K562 (cell line): ENCODE measurements at places on chromosomes 5 and 9.
A peak's percentile ranks its signal among the peaks of the same experiment; 100 is the strongest.

DNA sequence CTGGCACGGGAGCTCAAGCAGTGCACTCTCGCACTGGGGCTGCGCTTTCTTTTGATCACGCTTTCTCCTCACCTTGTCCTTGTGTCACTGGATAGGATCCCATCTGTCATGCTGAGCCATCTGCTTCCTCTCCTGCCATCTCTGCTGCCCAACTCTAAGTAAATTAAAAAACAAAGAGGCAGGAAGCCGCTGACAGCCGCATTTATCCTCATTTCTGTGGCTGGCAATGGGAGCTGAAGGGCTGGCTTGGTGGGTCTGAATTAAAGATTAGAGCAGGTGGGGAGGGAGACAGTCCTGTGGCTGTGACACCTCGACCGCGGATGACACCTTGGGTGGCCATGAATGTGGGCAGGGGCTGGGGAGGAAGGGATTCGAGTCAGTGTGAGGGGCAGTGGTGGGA lies 159.2 kb upstream of the ALDH1B1 start:
- DNase-seq, result no peak

- DNase-seq, result no peak
These were observed 58.8 kb downstream of the FOCAD start for GRCh38 chr9:20742833-20743232.

- DNase-seq, result no peak
These were observed 532.3 kb upstream of the ZNF608 start for GRCh38 chr5:125278711-125279110.

GRCh38 chr5:129912601-129913255 lies 8.5 kb downstream of the CHSY3 start:
- no peak for DNase-seq

DNA sequence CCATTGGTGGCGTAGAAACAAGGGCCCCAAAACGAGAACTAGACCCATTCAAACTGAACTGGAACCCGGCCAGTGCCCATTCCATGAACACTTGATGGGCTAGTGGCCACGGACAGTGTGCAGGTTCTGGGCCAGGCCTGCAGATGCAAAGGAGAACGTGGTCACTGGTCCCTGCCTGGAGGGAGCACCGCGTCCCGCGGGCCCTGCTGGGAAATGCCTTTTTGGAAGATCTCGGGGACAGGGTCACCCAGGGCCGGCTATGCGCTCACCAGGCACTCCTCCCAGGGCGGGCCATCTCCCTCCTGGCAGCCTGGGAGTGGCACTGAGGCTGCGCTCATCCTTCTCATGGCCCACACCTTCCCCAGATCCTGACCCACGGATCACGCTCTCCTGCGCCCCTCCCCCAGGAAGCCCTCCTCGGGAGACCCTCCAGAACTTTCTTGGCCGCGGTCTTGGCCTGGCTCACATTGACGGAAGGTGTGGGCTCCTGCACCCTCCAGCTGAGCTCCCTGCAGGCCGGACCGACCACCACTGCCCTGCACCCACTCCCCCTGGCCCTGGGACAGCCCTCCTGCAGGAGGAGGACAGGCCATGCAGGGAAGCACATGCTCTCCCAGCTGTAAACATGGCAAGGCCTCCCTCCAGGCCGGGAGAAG lies 2.8 kb upstream of the DIPK1B start:
- DNase-seq, result no peak

GRCh38 chr5:74864823-74865222 lies 1.4 kb downstream of the FAM169A start:
- no peak for DNase-seq

GRCh38 chr5:149748471-149749094 lies 18.5 kb downstream of the PPARGC1B start:
- DNase-seq, result no peak

DNA sequence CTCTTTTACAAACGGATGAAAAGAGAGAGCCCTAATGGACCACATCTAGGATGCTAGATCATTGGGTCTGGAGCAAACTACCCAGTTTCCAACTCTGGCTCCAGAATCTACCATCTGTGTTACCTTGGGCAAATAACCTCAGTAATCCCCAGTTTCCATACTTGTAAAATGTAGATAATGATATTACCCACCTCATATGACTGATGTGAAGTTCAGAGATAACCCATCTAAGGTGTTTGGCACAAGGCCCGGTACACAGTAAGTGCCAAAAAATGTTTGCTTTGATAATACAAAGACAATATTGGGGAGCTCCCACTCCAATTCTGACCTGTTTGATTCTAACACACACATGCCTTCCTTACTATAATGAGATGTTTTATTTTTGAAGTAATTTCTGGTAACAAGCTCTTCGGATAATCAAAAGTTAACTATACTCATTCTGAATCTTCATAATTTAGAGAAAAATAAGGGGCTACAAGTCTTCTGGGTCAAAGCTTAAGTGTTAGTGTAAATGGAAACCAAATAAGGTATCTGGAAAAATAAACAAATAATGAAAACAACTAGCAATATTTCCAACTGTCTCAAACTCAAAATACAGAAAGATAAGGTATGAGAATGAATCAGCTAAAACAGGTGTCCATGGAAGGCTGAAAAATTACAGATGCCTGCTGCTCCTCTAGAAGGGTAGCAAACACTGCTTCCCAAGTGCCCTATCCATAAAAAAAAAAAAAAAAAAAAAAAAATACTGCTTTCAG lies 30.4 kb downstream of the ELL2 start:
- DNase-seq, result no peak

DNA sequence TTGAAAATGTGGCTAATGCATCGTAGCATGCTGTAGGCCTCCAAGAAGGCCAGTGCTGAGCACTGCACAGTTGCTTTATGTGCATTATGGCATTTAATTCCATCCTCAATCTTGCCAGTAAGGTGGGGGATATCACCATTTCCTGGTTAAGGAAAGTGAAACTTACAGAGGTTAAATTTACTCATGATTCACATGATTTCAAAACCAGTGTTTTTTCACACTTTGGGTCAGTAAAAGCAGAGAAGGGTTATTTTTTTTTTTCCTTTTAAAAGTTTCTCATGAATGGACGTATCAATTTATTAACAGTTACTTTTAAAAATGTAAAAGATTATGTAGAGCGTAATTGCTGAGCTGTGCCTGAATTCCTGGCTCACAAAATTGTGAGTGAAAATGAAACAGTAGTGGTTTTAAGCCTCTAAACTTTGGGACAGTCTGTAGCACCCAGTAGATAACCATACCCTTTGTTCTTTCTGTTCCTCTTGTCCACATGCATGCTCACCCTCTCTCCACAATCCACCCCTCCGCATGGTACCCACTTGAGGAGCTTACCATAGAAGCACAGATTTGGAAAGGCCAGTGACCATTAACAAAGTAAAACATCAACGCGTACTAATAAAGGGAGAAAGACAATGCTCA lies 21.2 kb downstream of the MAST4 start:
- DNase-seq, result no peak

GRCh38 chr9:129174724-129175514 lies 3.1 kb downstream of the IER5L start:
- peak; percentile 74 for DNase-seq

DNA sequence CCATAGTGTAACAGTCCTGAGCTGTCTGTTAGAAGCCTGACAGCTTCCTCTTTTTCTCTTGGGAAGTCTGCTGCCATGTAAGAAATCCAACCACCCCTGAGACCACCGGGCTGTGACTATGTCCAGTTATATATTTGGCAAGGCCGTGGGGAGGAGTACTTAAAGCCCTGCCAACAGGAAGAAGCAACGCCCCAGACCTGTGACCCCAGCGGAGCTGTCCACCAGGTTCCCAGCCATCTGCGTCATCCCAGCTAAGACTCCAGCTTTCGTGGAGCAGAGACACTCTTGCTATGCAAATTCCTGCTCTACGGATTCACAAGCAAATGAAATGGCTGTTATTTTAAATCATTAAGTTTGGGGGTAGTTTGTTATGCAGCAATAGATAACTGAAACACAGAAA lies 417.3 kb downstream of the TLE4 start:
- DNase-seq, result no peak

DNA sequence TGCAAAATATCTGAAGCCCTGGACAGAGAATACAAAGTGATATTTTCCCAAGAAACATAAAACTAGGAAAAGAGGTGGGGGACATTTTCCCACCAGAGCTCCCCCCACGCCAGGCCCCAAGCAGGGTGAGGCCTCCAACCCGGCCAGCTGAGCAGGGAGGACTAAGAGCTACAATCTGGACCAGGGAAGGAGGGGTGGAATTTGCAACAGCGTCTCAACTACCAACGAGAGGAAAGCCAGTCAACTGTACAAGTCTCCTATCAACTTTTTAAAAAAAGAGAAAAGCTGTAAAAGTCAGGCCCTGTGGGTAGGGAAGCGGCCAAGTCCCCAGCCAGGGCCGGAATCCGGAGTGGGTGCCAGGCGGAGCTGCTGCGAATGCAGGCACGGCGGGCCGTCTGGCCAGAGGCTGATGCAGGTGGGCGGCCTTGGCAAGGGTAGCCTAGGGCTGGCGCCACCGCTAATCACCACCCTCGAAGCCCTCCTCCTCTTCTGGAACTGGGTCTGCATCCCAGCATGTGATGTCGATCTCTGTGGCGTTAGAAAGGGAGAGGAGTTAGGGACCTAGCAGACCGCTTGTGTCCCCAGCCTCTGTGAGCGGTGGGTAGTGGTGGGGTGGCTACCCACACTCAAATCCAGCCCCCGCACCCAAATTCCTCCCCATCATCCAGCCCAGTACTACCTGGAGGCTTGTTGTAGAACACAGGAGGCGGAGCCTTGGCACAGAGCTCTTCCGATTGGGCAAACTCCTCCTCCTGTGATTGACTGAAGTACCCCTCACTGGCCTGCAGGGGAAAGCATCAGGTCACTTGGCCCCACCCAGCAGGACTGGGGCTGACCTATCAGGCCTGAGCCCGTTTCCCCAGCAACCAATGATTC lies 10.6 kb downstream of the PRR7 start:
- peak; percentile 98 for DNase-seq

DNA sequence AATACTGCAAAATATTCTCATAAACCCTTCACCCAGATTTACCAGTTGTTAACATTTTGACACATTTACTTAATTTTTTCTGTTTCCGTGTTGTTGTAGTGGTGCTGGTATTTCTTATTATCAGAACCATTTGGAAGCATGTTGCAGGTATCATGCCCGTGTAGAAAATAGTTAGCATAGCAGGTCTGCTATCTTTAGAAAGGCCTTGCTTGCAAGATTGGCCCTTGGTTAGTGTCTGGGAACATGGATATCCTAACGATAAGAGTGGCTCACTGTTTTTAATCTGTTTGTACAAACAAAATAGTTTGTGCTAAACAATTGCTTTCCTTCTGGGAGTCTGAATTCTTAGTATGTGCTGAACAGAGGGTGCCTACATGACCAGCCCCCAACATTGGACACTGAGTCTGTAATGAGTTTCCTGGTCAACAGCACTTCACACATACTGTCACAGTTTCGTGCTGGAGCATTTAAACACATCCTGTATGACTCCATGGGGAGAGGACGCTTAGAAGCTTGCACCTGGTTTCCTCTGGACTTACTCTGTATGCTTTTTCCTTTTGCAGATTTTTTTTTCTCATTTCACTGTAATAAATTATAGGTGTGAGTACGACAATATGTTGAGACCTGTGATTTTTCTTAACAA lies 66.9 kb downstream of the MAN2A1 start:
- DNase-seq, result no peak

- DNase-seq, result no peak
These were observed 58.7 kb upstream of the ERBIN start for GRCh38 chr5:65867542-65868195.

DNA sequence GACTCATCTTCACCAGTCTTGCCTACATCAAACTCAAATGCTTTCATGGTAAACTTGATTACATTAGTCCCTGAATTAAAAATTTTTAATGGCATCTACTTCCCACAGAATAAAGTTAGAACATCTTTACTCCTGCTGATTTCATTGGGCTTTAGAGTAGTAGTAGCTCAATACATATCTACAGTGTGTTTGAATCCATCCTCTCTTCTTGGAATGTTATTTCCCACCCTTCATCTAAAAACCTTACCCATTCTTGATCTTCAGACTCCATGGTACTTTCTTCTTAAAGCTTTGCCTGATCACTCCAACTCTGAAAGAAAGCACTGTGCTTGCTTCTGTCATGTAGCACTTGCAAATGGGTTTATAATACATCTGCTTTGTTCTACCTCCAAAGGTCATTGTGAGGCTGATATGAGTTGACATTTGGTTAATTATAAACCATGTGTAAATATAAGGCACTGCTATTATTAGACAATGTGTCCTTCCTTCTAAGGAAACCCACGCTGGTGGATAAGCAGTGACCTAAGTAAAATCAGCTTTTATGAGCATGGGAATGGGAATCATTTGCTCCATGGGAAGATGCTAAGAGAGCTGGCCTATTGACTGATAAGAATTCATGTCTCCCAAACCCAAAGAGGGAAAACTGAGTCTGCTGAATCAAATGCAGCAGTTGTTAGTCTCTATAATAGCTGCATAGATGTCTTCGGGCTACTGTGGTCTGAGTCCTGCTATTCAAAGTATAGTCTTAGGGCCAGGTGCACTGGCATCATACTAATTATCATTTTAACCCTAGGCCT lies 7.5 kb upstream of the PRLR start:
- no peak for DNase-seq

DNA sequence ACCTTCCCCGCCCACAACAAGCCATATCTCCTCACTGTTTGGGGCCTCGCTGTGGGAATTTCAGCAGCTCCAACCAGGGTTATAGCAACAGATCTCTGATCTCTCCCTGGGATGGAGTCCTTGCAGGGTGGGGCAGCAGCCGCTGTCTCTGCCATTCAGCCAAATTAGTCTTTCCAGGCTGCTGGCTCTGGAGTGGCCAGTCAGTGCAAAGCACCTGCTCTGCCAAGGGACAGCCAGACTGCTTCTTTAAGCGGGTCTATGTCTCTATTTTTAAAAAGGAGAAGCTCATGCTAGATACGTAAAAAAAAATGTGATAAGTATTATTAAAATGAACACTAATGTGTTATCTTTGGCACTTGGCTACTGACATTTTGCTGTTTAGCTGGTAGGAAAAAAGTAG lies 380.2 kb downstream of the CDH10 start:
- no peak for DNase-seq

DNA sequence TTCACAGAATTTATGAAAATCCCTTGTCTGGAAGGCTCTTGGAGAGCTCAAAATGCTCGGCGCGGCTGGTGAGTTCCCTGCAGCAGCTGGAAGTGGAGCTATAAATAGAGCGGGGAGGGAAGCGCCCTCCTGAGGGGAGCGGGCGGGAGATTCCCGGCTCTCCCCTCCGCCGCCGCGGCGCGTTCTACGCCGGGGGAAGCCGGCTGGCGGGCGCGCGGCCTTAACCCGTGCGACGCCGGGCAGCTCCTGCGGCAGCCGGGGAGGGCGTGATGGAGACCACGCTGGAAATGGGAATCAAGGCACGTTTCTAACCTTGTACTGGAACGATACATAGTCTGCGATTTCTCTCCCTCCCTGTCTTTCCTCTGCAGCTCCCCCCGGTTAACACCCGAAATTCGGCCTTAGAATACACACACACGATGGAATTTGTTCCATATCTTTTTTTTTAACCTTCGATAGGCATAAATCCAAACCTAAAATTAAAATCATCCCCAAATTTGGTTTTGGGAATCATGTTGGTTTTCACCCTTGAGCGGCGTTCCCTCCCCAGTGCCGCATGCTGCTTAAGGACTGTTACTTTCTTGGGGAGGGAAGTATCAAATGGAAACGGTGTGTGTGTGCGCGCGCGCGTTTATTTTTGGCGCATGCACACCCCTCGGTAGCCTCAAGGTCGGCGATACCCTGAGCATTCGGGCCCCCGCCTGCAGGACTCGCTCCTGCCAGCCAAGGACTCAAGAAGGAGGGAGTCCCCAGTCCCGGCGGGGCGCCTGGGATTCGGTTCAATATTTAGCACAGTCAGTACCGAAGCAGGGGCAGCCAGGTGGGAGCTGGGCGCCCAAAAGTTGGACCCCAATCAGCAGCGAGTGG lies 306.3 kb upstream of the KCNN2 start:
- no peak for DNase-seq
